ENCODE measurements at places on chromosomes 5 and 9.

- DNase-seq, result no peak
Observed at GRCh38 chr9:17994695-17995425, 416.0 kb downstream of the SH3GL2 start.

DNA sequence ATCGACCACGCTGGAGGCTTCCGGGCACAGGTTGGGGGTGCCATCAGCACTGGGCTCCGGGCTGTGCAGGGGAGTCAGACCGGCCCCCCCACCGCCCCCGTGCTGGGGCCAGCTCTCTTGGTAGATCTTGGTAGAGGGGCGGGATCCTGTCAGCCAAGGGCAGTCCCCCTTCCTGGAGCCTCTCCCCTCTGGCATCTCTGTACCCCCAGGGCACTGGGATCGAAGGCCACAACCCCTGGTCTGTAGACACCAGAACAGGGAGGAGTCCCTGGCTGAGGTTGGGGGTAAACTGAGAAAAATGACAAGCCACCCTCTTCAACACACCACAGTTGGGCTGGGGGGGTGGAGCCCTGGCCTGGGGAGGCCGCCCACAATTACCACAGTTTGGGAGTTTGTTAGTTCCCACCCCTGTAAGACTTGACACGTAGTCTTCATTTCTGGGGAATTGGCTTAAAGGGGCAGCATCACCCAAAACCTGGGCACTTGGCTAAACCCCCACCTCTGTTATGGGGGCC is 882 bp downstream of the CERCAM start:
- no peak for DNase-seq

DNA sequence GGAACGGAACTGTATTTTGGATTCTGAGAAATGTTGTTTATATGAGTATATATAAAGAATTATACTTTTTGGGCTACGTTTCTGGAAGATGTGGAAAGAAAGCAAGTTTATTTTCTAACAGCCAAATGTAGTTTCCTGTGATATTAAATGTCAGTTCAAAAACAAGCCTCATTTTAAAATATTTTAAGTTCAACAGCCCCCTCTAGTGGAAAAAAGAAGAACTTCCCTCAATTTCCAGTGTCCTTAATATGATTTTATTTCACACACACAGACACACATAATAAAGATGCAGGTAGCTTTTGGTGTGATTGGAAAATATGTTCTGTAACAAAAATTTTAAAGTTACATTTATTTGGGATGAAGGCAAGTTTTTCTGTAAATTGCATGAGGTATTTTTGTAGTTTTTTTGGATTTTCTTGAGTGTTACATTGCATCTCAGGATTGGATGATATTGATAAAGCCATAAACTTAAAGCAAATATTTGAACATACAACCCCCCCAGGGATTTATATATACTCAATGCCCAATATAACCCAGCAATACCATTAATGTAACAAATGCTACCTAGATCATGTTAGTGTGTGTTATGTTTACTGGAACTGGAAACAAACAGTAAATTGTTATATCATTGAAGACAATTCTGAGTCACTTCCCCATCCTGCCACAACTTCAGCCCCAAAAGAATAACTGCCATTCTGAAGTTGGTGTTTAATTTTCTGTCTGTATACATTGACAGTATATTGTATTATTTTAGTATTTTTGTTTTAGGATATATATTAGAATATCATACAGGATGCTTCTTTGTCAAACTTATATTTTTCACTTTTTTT is 54.0 kb downstream of the CCDC171 start:
- no peak for DNase-seq

GRCh38 chr5:53355931-53356330 is 124.5 kb upstream of the FST start:
- no peak for DNase-seq

DNA sequence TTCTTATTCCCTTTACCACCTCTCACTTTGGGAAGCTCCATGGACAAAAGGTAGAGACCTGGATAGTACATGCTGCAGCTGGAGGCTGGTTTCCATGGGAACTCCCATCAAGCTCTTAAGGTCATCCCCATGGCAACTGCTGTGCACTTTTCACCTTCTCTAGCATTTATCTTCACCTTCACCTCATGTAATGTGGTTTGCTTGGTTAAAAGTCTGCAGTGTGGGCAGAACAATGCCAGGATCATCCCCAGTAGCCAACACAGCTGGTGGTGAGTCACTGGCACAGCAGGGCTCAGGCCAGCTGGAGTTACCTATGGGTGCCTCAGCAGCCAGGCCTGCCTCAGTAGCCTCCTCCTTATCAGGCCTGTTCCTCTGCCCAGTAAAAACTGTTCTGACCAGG is 210.5 kb downstream of the GRIA1 start:
- no peak for DNase-seq

DNA sequence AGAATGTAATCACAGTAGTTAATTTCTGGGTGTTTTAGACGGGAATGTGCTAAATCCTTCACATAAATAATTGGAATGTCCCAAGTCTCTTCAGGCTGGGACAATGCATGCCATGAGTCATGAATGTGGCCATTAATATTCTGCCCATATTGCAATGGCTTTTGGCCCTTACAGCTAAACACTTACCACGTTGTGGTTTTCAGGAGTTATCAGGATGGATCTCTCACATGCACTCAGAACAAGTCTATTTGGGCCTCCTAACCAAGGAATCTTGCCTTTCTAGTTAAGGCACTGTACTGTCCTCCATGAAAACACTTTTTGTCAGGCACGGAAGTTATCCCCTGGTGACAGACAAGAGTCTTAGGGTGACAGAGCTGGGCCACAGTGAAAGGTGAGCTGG is 32.7 kb downstream of the PKD2L2 start:
- no peak for DNase-seq

- no peak for DNase-seq
Observed at GRCh38 chr5:72586788-72587530, 79.7 kb upstream of the ZNF366 start.

- no peak for DNase-seq
Observed at GRCh38 chr9:136401173-136401922, 1.4 kb upstream of the SNAPC4 start.

- DNase-seq, result no peak
Observed at GRCh38 chr9:109974918-109975276, 194.9 kb downstream of the PALM2AKAP2 start.
